Uterus (tissue), 4 donors: ENCODE measurements at places on chromosomes 12 and 14.

- no peak for DNase-seq
Measured at GRCh38 chr12:77229640-77230442, 164.5 kb upstream of the E2F7 start.

GRCh38 chr14:57785058-57785457 is 80.8 kb downstream of the SLC35F4 start:
- DNase-seq, result no peak

GRCh38 chr12:12779529-12779928 is 5.9 kb upstream of the APOLD1 start:
- no peak for DNase-seq

DNA sequence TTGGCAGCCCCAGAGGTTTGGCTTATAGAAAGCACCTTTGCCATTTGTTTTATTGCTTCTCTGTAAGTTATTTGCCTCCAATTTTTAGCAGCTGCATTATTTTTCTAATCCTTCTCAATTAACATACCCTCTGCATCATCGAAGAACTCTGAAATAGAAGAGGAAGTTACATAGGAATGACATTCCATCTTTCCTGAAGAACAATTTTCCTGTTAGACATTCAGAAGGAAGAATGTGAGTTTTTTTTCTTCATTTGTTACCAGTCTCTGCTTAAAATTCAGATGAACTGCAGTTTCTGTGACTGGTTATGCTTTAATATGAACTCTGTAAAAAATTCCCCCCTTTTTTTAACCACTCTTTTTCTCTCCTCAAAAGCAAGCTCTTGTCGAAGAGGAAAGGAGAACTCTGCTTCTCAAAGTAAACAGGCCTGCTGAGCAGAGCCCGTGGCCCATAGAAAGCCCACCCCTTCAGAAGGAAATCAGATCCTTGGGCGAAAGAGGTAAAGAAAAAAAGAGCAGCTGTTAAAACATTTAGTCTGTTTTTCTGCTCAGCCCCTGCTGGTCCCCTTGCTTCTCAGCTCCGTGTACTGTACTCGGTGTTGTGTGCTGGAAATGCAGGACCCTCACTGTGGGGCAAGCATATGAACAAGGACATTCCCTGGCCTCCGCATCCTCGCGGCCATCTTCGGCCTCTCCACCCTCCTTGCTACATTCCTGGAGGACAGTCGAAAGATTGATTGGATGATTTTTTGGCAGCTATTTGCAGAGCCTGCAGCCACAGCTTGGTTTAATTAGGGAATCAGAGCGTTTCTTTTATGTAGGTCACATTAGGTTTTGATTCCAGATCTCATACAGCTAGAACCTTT is 164.4 kb upstream of the LRIG3 start:
- DNase-seq, result peak; percentile 41

DNA sequence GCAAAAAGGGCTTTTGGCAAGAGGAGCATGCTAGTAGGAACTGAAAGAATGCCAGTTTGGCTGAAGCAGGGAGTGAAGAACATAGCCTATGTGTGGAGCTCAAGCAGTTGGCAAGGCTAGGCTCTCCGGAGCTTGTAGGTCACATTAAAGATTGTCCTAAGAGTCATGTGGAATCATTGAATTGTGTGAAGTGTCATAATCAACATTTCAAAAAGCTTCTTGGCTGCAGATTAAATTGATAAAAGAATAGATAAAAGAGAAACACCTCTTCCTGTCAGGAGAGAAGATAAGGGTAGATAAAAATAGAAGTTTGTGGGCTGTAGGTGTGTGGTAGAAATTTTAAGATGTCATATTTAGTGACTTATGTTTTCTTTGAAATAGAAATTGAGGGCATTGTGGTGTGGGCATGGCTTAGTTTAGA is 36.1 kb downstream of the CPSF6 start:
- DNase-seq, result no peak

- no peak for DNase-seq
Measured at GRCh38 chr14:39029789-39030188, 73.2 kb downstream of the SEC23A start.

DNA sequence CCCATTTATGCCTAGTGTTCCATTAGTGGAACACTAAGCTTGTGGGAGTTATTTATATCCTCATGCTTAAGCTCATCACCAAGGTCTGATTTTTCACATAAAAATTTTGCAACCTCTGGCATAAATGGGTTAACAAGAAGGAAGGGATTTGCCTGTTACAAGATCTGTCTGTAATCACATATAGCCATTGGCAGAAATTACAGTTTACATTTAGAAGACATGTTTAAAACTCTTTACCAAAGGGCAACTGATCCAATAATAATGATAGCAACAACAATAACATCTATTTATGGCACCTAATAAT is 422.9 kb downstream of the ZFP36L1 start:
- DNase-seq, result no peak

DNA sequence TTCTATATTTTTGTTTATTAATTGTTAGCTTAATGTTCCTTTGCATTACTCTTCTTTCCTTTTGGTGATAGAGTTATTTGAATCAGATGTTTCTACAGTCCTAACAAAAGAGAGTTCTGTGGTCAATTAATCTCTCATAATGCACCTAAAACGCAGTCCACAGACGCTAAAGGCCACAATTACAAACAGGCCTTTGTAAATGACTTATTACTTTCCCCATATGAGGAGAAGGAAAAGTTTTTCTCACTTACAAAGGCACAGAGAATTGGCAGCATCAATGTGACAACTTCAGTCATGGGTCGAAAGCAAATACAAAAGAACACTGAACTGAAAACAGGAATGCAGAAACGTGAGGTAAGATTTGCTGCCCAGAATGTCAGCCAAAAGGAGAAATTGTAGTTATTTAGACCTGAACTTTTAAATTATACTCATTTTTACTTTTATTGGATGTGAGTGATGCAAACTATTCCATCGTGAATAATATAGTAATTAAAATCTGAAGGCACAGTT is 142.0 kb upstream of the SYT10 start:
- DNase-seq, result no peak

DNA sequence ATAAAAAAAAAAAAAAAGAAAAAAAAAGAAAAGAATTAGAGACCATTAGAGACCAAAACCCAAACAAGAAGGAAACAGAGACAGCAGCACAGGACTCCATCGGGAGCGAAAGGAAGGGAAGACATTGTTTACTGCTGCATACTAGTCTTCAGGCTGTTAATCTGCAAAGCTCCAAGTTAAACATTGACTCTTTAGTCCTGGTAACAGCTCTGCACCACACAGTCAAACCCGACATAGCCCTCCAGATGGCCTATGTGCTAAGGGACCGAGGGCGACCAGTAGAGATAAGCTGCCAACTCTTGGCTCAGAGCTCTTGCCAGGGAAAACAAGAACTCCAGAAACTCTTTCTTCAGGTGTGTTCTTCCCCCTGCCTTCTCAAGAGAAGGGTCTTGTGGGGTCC is 7.8 kb downstream of the P2RX4 start:
- DNase-seq, result no peak

DNA sequence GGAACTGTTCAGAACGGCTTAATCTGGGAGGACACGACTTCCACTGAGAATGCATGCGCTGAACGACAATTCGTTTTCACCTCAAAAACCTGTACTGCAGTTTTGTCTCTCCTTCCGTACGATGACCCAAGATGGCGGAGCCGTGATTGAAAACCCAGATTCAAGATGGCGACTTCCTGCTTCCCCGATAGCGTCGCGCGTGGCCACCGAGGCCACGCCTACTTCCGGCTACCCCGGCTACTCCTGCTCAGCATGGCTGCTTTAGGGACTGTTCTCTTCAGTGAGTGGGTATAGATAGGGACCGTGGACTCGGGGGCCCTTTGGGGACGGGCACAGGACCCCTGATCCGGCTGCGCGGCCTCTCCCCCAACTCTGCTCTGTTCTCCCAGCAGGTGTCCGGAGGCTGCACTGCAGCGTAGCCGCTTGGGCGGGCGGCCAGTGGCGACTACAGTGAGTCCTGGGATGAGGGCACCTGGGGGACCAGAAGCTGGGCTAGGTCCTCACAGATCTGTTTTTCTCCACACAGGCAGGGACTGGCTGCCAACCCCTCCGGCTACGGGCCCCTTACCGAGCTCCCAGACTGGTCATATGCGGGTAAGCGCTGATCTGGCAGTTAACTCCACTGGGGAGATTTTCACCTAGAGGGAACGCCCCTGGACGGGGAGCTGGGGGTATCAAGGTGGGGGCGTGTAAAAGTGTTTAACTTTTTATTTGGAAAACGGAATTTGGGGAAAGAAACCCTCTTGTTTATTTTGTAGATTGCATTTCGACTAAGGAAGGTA is at the start of gene MRPL52:
Gene MRPL52, plus strand, starts transcription at position 227 of the 782 bp plus-strand sequence. Its CDS starts 26 bp downstream, at position 253.
- peak; percentile 90 for DNase-seq

- no peak for DNase-seq
Measured at GRCh38 chr14:39722547-39723273, 290.5 kb upstream of the FBXO33 start.

DNA sequence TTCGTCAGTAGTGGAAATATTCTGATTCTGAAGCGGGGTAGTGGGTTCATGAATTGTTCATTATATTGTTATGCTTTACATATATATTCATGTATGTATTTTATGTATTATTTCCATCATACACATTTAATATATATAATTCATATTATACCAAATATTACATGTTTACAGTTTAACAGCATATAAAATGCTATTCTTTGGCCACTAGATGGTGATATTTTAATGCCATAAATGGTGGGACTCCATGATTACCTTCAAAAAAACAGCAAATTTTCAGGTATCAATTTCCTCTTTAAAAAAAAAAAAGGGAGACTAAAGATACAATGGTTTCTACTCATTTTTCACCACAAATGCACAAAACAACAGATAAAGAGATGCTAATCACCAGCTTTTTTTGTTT is 41.0 kb downstream of the BDKRB1 start:
- no peak for DNase-seq

- DNase-seq, result no peak
Measured at GRCh38 chr14:67602995-67603545, 3.0 kb upstream of the PIGH start.

DNA sequence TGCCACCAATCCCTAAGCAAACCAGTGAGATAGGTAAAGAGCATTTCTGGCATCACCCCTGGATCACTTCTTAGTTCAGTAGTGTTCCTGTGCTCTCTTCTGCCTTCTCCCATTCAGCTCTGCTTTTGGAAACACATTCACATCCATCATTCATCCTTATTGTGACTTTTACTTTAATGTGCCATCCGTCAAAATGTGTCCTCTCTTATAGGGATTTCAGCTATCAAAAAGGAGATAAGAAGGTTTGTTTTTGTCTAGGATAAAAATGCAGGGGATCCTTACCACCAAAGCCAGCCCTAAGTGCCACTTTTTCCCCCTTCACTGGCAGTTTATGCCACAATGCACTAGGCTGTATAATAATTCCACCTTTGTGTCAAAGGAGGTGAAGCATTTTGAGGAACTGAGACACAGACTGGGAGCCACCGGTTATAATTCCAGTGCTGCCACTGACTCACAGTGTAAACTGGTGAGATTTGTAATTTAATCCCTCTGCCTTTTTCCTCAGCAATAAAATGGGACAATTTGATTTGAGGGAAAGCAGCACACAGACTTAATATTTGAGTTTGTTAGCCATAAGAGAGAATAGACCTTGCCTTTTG is 158.6 kb downstream of the PAX9 start:
- DNase-seq, result no peak

- no peak for DNase-seq
Measured at GRCh38 chr14:103434868-103435442, 49.7 kb downstream of the MARK3 start.

GRCh38 chr14:100541621-100542560 is 45.3 kb downstream of the BEGAIN start:
- no peak for DNase-seq

- DNase-seq, result no peak
Measured at GRCh38 chr12:31594681-31595080, 3.7 kb upstream of the DENND5B start.

DNA sequence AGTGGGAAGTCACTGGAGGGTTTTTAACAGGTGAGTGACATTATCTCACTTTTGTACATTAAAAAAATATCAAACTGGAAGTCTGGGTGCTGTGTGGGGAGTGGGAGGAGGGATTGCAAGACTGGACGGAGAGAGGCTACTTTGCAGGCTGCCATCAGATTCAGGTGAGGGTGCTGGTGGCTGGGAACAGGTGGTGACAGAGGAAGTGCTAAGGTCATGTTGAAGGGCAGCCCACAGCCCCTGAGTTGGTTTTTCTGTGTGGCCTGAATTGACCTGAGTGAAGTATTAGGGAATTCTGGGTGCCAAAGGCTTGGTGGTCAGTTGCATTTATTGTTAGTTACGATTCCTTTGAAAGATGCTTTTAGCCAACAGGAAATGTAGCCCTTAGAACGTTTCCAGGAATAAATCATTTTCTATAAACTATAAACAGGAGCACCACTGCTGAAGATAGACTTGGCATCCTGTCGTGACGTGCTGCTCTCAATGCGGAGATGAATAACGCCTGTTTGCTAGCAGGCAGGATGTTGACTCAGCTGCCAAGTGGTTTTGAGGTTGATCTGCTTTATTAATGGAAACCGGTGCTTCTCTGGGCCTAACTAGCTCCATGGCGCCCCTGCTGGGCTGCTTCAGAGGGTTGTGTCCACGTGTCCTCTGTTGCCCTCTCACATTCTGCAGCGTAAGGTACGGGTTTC is 707.5 kb upstream of the TMEM132C start:
- DNase-seq, result no peak

DNA sequence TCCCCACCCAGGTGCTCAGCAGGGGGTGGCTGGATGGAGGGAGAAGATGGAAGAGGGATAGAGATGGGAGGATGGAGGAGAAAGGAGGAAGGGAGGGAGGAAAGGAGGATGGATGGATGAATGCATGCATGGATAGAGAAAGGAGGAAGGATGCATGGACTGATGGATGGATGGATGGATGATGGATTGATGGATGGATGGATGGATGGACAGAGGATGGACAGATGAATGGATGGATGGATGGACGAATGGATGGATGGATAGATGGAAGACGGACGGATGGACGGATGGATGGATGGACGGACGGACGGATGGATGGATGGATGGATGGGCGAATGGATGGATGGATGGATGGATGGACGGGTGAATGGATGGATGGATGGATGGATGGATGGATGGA is 64.1 kb downstream of the NCOR2 start:
- no peak for DNase-seq

DNA sequence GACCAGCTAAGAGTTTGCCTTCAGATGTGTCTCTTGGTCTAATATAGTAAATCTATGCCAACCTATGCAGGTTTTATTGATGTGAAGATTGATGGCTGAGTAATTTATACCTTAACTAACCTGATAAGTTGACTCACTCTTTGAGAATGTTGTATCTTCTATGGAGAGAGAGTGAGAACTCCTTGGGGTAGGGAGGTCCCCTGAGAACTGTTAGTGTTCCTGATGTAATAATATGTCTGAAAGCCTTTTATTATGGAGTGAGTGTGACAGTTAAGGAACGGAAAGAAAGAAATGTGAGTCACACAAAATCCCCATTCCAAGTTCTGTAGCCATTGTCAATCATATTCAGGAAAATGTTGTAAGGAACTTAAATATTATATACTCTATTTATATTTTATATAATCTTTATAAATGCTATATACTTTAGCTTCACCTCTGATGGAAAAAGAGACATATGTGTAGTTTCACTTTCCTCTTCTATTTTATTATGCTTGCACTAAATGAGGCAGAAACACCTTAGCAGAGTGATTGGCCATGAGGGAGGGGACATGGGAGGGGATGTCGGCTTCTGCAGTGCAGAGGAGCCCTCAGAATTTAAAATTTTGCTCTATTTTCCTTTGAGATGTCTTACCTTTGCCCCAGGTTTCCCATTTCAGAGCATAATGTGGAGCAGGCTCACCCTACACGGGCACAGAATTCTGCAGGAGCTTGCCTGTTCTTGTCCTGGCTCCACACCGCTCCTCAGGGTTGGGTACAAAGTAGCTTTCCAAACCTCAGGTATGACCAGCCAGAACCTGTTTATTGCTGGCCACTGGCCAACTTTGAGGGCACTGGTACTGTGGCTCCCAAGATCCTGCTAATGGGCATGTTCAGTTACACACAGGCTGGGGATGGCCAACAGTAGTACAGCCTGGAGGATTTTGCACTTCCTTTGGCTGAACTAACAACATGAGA is 57.7 kb downstream of the ARF6 start:
- no peak for DNase-seq
